ENCODE measurements at places on chromosomes 11 and 22.

GRCh38 chr22:44818727-44819126 lies 66.4 kb downstream of the ARHGAP8 start:
- no peak for DNase-seq

GRCh38 chr11:1028616-1029015 lies 7.9 kb downstream of the MUC6 start:
- DNase-seq = no peak

DNA sequence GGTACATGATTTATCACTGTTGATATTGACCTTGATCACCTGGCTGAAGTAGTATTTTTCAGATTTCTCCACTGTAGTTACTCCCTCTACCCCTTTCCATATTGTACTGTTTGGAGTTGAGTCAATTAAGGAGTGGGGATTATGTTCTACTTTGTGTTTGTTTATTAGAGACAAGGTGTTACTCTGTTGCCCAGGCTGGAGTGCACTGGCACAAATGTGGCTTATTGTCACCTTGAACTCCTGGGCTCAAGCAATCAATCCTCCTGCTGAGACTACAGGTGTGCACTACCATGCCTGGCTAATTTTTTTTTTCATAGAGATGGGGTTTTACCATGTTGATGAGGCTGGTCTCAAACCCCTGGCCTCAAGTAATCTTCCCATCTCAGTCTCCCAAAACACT lies 85.3 kb upstream of the CCDC90B start:
- DNase-seq = no peak

DNA sequence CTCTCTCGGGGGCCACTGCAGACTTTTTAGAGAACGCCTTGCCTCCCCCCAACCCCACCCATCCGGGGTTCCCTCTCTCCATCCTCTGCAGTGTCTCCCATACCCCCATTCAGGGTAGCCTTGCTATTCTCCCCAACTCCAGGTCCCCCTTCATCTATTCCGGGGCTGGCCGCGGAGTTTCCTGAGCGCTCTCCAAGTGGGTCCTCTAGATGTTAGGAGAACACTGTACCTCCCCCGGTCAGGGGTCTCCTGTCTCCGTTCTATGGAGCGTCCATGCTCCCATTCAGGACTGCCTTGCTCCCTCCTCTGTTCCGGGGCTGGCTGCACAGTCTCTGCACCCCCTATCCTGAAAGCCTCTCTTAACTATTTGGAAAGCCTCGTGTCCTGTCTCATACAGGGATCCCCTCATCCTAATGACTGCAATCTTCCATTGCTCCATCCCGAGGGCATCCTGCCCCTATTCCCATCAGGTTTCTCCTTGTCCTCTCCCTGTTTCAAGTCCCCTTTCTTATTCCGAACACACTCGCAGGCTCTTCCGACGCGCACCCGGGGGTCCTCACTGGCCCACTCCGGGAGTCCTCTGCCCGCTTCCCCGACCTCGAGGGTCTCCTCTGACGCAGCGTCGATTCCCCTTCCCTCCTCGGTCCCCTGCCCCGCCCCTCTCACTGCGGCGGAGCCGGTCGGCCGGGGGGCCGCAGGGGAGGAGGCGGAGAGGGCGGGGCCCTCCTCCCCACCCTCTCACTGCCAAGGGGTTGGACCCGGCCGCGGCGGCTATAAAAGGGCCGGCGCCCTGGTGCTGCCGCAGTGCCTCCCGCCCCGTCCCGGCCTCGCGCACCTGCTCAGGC lies at the start of gene NEFH:
NEFH (plus strand) TSS at position 802 of the 845 bp plus-strand sequence. CDS start 45 bp downstream, outside the sequence.
- DNase-seq = no peak

DNA sequence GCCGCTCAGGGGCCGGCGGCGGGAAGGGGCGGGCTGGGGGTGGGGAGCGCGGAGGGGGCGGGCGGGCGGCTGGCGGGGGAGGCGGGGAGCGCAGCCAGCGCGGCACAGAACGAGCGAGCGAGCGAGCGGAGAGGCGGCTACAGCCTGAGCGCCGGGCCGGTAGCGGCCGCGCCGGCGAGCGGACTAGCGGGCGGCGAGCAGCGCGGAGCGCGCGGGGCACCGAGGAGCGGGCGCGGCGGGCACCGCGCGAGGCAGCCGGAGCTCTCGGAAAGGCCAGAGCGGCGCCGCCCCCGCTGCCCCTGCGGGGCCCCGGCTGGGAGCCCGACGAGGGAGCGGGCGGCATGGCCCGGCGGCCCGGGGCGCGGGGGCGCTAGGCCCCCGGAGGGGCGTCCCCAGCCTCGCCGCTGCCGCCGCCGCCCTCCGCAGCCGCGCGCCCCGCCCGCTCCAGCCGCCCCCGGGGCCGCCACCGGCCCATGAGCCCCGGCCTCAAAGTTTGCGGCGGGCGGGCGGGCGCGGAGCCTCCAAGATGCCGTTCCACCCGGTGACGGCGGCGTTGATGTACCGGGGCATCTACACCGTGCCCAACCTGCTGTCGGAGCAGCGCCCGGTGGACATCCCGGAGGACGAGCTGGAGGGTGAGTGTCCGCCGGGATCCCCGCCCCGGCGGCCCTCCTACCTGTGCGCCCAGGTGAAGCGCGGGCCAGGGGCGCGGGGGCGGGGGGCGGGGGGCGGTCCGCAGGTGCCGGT lies at the start of gene CABP7:
CABP7 (plus strand) TSS at position 105 of the 747 bp plus-strand sequence; CDS start at position 527, 422 bp downstream.
- DNase-seq = no peak

GRCh38 chr22:24178502-24179440 lies 2.5 kb upstream of the SUSD2 start:
- no peak for DNase-seq

DNA sequence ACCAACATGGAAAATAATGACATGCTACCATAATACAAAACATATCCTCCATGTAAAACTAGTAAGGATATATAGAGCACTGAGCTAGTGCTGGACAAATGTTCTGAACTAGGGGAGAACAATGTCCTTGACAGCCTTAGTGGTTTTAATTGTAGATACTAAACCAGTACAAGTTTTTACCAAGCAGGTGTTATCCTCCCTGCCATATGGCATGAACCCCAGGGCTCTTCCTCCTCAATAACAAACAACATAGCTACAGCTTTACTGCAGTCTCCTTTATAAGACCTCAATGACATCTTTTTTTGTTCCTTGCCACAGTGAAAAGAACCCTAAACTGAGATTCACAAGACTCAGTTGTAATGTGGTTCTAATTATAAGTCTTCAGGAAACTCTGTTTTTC lies 70.2 kb upstream of the GDPD4 start:
- DNase-seq = no peak

DNA sequence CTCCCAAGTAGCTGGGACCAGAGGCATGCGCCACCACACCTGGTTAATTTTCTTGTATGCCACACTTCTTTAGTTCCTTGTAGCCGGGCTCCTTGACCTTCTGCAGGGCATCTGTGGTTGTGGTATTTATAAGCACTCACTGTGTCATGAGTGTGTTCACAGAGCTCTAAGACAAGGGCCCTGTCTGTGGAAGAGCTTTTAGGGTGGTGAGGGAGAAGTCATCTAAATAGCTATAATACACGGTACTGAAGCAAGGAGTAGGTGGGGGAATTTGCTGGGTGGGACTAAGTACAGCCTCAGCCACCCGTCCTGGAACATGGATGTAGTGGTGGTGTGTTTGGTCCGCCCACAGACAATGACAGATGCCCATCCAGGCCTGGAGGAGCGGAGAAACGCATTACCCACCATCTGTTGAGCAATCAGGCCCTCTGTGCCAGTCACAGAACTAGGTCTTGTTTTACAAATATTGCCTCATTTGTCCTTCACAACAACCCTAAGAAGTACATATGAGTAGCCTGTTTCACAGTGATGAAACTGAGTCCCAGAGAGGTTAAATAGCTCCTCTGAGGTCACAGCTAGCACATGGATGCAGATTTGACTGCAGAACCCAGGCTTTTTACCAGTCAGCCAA lies 10.1 kb downstream of the ACO2 start:
- no peak for DNase-seq

- no peak for DNase-seq
Observed at GRCh38 chr11:108698844-108699642, 34.2 kb downstream of the DDX10 start.

GRCh38 chr22:29158546-29158945 lies 47.1 kb upstream of the EMID1 start:
- no peak for DNase-seq

- DNase-seq = no peak
Observed at GRCh38 chr11:2769409-2770095, 69.8 kb upstream of the KCNQ1OT1 start.

GRCh38 chr22:26740253-26740652 lies 82.9 kb downstream of the MIAT start:
- DNase-seq = no peak

DNA sequence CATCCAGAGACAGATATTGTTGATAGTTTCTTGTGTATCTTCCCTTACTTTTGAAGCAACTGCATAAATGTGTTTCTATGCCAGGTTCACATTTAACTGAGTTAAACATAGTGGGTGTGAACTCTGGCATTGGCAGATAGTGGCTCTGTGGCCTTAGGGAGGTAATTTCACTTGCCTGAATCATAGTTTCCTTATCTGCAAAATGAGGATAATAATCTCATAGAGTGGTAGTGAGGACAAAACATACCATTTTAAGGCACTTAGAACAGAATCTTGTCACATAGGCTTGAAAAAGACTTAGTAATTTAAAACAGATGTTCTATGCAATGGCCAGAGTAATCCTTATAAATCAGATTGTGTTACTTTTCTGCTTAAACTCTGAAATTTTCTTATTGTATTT lies 56.4 kb upstream of the SYN3 start:
- no peak for DNase-seq

GRCh38 chr22:23984430-23984829 lies 4.5 kb downstream of the GSTT2 start:
- peak; percentile 73 for DNase-seq

- no peak for DNase-seq
Observed at GRCh38 chr22:19062943-19063308, 59.3 kb downstream of the DGCR2 start.

DNA sequence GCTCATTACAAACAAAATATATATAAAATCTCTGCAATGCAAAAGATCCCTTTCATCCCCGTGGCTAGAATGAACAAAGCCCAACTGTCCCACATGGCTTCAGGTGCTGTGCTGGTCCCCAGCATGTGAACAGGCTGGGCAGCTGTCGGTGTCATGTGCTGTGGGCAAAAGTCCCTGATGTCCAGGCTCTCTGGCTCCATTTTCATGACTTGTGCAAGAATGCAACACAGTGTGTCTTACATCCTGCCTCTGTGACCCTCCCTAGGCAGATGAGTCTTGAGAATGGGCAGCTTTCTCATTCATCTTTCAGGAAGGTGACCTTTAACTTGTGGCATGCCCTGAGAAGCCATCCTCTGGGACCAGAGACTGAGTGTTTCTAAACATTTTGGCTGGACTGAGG lies 14.5 kb downstream of the GUCD1 start:
- DNase-seq = no peak

GRCh38 chr22:25183949-25184619 lies 15.6 kb upstream of the CRYBB3 start:
- DNase-seq = no peak

GRCh38 chr22:37498289-37498909 lies 12.2 kb upstream of the MFNG start:
- peak; percentile 71 for DNase-seq

GRCh38 chr22:49417833-49418232 lies 409.8 kb downstream of the BRD1 start:
- no peak for DNase-seq

GRCh38 chr11:8772571-8773519 lies 90.3 kb downstream of the RPL27A start:
- DNase-seq = peak; percentile 75

- DNase-seq = no peak
Observed at GRCh38 chr11:19091366-19091765, 25.6 kb upstream of the ZDHHC13 start.

GRCh38 chr22:26768952-26769351 lies 111.6 kb downstream of the MIAT start:
- no peak for DNase-seq

GRCh38 chr11:130815956-130816355 lies 100.3 kb downstream of the SNX19 start:
- no peak for DNase-seq

DNA sequence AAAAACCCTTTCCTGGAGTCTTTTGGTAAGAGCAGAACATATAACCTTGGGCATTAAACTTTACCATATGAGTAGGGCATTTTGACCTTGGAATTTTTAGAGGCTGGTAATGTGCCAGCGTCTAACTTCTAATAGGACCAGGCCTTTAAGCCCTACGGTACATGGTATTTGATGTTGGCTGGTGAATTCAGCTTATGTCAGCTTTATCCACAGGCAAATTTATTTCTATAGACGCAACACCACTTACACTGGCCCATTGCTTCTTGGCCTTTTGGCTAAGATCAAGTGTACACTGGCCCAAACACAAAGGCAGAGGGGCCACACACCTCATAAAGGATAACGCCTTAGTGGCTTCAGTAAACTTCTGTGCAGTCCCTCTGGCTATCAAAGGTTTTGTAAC lies 410.2 kb upstream of the LARGE1 start:
- no peak for DNase-seq

DNA sequence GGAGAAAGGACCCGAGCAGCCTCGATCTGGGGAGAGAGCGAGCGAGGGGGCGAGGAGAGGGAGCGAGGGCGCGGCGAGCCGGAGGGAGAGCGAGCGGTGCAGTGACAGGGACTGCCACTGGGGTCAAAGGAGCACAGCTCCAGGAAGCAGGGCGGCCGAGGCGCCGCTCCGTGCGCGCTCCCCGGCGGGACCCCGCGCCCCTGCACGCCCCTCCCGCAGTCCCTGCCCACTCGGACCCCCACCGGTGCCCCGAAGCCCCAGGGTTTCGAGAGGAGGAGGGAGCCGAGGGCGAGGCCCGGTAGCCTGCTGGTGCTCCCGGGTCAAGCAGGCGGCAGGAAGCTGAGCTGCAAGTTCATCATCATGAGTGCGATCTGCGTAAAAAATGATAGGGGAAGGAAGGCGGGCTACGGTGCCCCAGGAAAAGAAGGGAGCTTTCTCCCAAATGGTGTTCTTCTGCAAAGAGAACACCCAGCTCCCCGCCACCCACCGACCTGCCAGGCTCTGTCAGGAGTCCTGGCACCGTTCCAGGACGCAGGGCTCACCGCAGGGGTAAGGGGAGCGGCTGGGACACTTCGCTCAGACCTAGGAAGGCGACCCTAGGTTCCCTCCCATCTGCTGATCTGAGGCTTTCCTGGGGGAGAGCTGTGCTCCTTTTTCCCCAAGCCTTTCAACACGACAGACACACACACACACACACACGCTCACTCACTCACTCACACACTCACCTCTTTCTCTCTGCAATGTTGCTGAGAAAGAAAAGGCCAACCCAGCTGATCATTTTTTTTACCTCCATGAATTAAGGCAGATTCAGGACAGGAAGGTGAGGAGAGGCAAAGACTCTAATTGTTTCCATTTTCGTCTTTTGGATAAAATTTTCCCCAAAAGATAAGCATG lies at the start of gene MPPED2:
MPPED2 (minus strand) TSS at position 103 of the 894 bp plus-strand sequence. CDS start 5,980 bp downstream, outside the sequence.
- DNase-seq = no peak
